ENCODE measurements at places on chromosomes 12 and 14.

GRCh38 chr14:26939755-26940154 is 341.9 kb upstream of the NOVA1 start:
- no peak for DNase-seq
- no peak overlapping the region for H3K4me3 ChIP-seq
- no peak overlapping the region for H3K27ac ChIP-seq
- H3K4me1 ChIP-seq, result no peaks in the 10 kb centered on the region
- no peaks in the 10 kb centered on the region for H3K36me3 ChIP-seq

GRCh38 chr14:49497725-49498348 is 88.3 kb downstream of the RPS29 start:
- no peaks in the 10 kb centered on the region for H3K36me3 ChIP-seq
- no peaks in the 10 kb centered on the region for H3K27me3 ChIP-seq
- no peaks in the 10 kb centered on the region for H3K4me1 ChIP-seq
- no peak overlapping the region for H3K27ac ChIP-seq

GRCh38 chr14:102238131-102238530 is 66.8 kb downstream of the MOK start:
- H3K4me3 ChIP-seq, result no peak overlapping the region
- H3K4me1 ChIP-seq, result no peaks in the 10 kb centered on the region
- no peak for DNase-seq
- no peak overlapping the region for H3K27ac ChIP-seq
- H3K36me3 ChIP-seq, result no peaks in the 10 kb centered on the region
- H3K27me3 ChIP-seq, result no peaks in the 10 kb centered on the region

GRCh38 chr12:30696486-30696885 is 817 bp upstream of the IPO8 start:
- H3K27me3 ChIP-seq, result no peaks in the 10 kb centered on the region
- no peak overlapping the region for H3K27ac ChIP-seq
- H3K4me1 ChIP-seq, result no peaks in the 10 kb centered on the region
- H3K36me3 ChIP-seq, result no peaks in the 10 kb centered on the region
- peak overlapping the region; percentile 1 for H3K4me3 ChIP-seq

GRCh38 chr12:16300736-16301135 is 23.3 kb upstream of the SLC15A5 start:
- H3K27ac ChIP-seq, result no peak overlapping the region
- DNase-seq, result no peak
- H3K4me3 ChIP-seq, result no peak overlapping the region
- H3K36me3 ChIP-seq, result no peaks in the 10 kb centered on the region

- H3K4me3 ChIP-seq, result no peak overlapping the region
- no peaks in the 10 kb centered on the region for H3K36me3 ChIP-seq
- H3K27ac ChIP-seq, result no peak overlapping the region
- DNase-seq, result no peak
Observed at GRCh38 chr12:52496590-52497071, 3.6 kb upstream of the KRT6A start.

GRCh38 chr12:92362785-92363184 is 217.1 kb upstream of the BTG1 start:
- no peaks in the 10 kb centered on the region for H3K4me1 ChIP-seq
- H3K27ac ChIP-seq, result no peak overlapping the region
- no peaks in the 10 kb centered on the region for H3K36me3 ChIP-seq
- no peak overlapping the region for H3K4me3 ChIP-seq
- no peaks in the 10 kb centered on the region for H3K27me3 ChIP-seq

DNA sequence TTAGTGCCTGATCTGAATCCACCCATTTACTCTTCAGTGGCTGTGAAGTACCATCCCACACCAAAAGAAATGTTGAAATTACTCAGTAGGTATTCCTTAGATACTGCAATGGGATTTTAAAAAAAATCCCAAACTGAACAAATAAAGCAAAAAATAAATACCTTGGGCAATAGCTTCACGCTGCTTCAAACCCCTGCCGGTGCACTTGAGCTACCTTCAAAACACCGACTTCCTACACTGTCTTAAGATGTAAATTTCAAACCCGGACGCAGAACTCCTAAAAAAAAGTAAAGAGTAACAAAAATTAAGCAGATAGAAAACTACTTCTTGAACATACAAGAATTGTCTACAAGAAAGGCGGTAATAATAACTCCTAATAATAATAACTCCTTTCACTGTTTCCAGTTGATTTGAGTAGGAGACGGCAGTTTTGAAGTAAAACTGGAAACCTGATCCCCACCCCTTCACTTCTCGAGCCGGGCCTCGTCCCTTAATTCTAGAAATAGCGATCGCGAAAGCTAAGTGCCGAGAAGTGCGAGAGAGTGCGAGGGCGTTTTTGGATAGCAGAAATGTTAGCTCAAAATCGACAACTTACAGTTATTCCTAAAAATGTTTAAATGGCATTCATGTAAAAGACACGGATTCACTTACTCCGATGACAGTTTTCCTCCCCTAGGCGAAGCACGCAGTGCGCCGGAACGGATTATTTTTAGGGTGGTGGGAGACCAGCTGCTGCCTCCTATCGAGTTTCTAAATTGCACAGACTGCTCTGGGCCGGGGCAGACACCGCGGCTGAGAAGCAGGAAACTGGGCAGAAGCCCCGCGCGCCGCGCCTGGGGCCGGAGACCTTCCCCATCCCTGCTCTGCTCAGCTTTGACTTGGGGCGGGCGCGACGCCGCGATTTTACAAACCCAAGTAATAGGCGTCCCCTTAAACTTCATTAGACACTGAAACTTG is at the start of gene ABCC9:
Gene ABCC9 (minus strand): TSS at position 878 of the 957 bp plus-strand sequence. CDS start 4,752 bp downstream, outside the sequence.
- H3K36me3 ChIP-seq, result no peaks in the 10 kb centered on the region
- H3K27ac ChIP-seq, result no peak within 1 kb of the TSS
- DNase-seq, result no peak
- peaks cover 15% of the 10 kb centered on the region for H3K27me3 ChIP-seq
- H3K4me1 ChIP-seq, result no peaks in the 10 kb centered on the region
- H3K4me3 ChIP-seq, result peak within 1 kb of the TSS; percentile 45

- H3K27ac ChIP-seq, result no peak overlapping the region
- H3K27me3 ChIP-seq, result no peaks in the 10 kb centered on the region
- no peaks in the 10 kb centered on the region for H3K36me3 ChIP-seq
Observed at GRCh38 chr14:45970621-45971020, 681.0 kb downstream of the RPL10L start.

DNA sequence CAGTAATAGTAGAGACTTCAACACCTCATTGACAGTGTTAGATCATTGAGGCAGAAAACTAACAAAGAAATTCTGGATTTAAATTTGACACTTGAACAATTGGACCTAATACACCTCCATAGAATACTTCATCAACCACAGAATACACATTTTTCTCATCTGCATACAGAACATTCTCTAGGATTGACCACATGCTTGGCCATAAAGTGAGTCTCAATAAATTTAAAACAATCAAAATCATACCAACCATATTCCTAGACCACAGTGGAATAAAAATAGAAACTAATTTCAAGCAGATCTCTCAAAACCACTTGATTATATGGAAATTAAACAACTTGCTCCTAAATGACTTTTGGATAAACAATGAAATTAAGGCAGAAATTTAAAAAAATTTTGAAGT is 82.3 kb downstream of the SLC38A4 start:
- no peaks in the 10 kb centered on the region for H3K27me3 ChIP-seq
- no peak overlapping the region for H3K4me3 ChIP-seq
- DNase-seq, result no peak

GRCh38 chr12:76919383-76920171 is 40.8 kb upstream of the CSRP2 start:
- H3K4me3 ChIP-seq, result no peak overlapping the region
- H3K27me3 ChIP-seq, result no peaks in the 10 kb centered on the region
- peaks cover 3% of the 10 kb centered on the region for H3K4me1 ChIP-seq
- H3K27ac ChIP-seq, result no peak overlapping the region
- DNase-seq, result no peak

DNA sequence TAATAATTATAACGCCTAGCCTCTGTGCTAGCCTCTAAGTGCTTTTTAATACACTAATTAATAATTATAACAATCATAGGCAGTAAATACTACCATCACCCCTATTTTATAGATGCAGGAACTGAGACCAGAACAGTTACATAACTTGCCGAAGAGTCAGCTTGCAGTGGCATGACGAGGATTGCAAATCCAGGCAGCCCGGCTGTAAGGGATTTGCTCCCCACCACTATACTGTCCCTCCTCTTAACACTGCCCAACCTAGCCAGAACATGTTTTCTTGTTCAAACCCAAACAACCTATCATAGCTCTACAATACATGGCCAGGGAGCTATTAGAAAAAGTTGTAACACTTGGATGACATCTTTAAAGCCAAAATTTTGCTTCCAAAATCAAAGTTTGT is 33.9 kb upstream of the VASH1 start:
- no peak for DNase-seq
- no peak overlapping the region for H3K27ac ChIP-seq
- no peak overlapping the region for H3K4me3 ChIP-seq
- H3K4me1 ChIP-seq, result no peaks in the 10 kb centered on the region
- H3K27me3 ChIP-seq, result no peaks in the 10 kb centered on the region

DNA sequence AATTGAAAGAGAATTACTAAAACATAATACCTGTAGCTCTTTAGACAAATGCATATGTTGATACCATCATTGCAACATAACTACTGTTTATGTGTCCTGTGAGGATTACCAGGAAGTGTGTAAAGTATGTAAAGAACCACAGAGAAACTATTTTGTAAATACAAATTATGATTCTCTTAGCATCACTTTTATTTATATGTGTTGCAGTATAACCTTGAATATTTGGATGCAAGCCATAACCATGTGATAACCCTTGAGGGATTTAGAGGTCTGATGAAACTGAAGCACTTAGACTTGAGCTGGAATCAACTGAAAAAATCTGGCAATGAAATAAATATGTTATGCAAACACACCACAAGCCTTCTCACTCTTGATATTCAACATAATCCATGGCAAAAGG is 77.5 kb downstream of the LRRC9 start:
- no peaks in the 10 kb centered on the region for H3K4me1 ChIP-seq
- H3K36me3 ChIP-seq, result no peaks in the 10 kb centered on the region
- H3K27me3 ChIP-seq, result no peaks in the 10 kb centered on the region
- no peak overlapping the region for H3K27ac ChIP-seq
- H3K4me3 ChIP-seq, result no peak overlapping the region

DNA sequence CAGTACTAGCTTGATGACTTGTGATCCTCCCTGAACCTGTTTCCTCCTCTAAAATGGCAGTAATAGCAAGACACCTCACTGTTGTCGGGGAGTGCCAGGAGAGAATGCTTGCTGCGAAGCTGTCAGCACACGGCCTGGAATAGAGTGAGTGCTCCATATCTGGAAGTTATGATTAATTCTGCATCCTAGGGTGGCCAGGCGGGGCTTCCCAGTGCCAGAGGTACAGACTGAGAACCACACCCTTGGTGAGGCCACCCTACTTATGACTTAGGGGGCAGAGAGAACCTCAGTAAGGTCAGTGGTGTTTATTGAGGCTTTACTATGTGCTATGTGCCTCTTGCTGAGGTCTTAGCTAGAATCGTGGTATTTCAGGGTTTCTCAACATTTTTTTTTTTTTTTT is 20.1 kb downstream of the MORN3 start:
- no peaks in the 10 kb centered on the region for H3K36me3 ChIP-seq
- H3K27ac ChIP-seq, result no peak overlapping the region
- no peaks in the 10 kb centered on the region for H3K27me3 ChIP-seq
- H3K4me1 ChIP-seq, result no peaks in the 10 kb centered on the region
- H3K4me3 ChIP-seq, result no peak overlapping the region
- no peak for DNase-seq

DNA sequence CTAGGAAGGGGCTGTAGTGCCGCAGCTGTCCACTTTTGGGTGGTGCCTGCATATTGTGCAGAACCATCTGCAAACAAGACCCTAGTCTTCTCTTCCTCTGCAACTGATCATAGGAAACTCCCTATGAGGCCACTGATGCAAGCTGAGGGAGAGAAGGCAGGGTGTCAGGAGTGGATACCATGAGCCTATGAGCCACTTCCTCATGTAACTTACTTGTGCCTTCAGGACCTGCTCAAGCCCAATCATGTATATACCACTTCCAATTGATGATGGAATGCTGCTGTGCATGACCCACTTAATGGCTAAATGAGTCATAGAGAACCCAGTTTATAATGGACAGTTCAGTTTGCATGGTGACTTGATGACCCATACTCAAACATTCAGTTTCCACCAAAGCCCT is 107.9 kb downstream of the ALG10B start:
- no peaks in the 10 kb centered on the region for H3K4me1 ChIP-seq
- no peak overlapping the region for H3K4me3 ChIP-seq
- no peak overlapping the region for H3K27ac ChIP-seq
- no peaks in the 10 kb centered on the region for H3K27me3 ChIP-seq

GRCh38 chr12:14153803-14154202 is 172.4 kb upstream of the GRIN2B start:
- H3K36me3 ChIP-seq, result no peaks in the 10 kb centered on the region
- no peak overlapping the region for H3K27ac ChIP-seq
- H3K4me3 ChIP-seq, result no peak overlapping the region
- no peak for DNase-seq
- no peaks in the 10 kb centered on the region for H3K27me3 ChIP-seq

GRCh38 chr12:47356129-47356700 is 276.5 kb upstream of the AMIGO2 start:
- no peak overlapping the region for H3K27ac ChIP-seq
- no peak overlapping the region for H3K4me3 ChIP-seq
- no peak for DNase-seq
- no peaks in the 10 kb centered on the region for H3K36me3 ChIP-seq
- H3K27me3 ChIP-seq, result no peaks in the 10 kb centered on the region

- H3K27ac ChIP-seq, result no peak overlapping the region
- DNase-seq, result peak; percentile 54
- peaks cover 11% of the 10 kb centered on the region for H3K4me1 ChIP-seq
- H3K4me3 ChIP-seq, result no peak overlapping the region
Observed at GRCh38 chr14:68261092-68261842, 441.7 kb downstream of the RAD51B start.

GRCh38 chr12:104219361-104219892 is 3.8 kb downstream of the TXNRD1 start:
- H3K4me3 ChIP-seq, result no peak overlapping the region
- no peak overlapping the region for H3K27ac ChIP-seq
- H3K36me3 ChIP-seq, result no peaks in the 10 kb centered on the region
- H3K27me3 ChIP-seq, result no peaks in the 10 kb centered on the region
- DNase-seq, result no peak
- no peaks in the 10 kb centered on the region for H3K4me1 ChIP-seq

GRCh38 chr12:4829793-4830162 is 79.9 kb upstream of the KCNA1 start:
- H3K27ac ChIP-seq, result no peak overlapping the region
- DNase-seq, result no peak
- H3K27me3 ChIP-seq, result no peaks in the 10 kb centered on the region
- H3K4me1 ChIP-seq, result no peaks in the 10 kb centered on the region
